Heart right ventricle (tissue), 16 donors: ENCODE measurements at places on chromosomes 16 and 17. TPM values are rescaled to one million over a fixed set of nuclear protein-coding genes. Genes with fewer than 3 reads are reported as not detected.

DNA sequence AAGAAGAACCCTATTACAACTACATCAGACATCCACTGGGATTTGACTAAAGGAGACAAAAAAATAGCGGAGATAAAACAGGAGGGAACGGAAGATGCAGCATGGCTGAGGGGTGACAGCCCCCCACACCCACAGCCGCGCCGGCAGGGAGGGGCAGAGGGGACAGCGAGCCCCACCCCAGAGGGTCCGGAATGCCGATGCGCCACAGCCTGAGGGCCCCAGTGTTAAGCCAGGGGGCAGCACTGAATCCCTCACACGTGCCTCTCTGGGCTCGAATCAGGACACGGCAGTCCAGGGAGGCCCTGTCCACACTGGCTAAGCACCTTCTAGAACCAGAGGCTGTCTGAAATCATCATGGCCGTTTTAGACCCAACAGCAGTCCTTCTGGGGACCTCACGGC lies 18.8 kb downstream of the MAP1LC3B start:
- no peak for DNase-seq

DNA sequence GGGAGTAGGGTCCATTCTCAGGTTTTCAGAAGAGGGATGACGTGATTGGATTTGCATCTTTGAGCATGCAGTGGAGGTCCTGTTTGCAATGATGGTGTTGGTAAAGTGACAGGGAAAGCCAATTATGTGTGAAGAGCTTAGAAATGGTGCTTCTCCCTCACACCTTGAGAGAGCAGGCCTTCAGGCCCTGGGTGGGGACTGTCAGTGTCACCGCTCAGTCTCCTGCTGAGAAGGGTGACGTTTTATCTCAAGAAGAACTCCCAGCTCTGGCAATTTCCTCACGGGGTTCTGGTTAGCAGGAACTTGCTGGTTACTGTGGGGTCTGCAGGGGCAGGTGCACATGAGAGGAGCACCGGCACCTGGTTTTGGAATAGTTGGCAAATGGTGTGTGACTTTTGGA lies 11.2 kb downstream of the PLCG2 start:
- DNase-seq: no peak

- DNase-seq: no peak
Measured at GRCh38 chr16:86198206-86199118, 299.5 kb downstream of the IRF8 start.

DNA sequence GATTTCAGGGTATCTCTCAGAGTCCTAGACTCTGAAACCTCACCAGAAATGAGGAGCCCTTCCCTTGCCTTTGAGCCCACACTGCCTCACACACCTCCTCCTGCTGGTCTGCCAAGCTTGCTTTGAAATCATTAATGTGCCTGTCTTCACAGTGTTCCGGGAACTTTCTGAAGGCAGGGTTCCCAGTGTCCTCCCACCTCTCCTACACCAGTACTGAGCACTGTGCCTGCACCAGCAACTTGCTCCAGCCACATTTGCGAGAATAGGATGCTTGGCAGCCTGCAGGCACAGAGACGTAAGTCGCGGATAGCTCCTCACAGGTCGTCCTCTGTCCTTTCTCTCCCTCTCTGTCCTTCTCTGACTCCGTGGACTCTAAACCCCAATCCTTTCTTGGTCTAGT lies 408.4 kb upstream of the EEF2KMT start:
- no peak for DNase-seq

DNA sequence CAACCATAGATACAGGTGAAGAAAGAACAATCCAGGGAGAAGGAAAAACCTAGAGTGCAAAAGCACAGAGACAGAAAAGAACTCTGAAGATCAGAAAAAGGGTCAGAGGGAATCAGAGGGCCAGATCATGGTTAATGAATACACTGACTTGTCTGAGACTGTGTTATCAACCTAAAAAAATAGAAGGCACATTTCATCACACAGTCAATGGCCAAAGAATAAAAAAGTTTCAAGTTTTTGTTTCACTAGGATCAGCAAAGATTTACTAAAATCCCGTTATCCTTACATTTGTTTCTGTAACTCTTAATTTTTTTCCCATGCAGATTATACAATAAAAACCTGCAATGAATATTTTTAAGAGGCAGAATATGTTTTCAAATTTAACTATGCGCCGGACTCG lies 38.5 kb downstream of the CNOT1 start:
- DNase-seq: no peak

The MEFV gene
- polyA plus RNA-seq: 0.37 TPM

DNA sequence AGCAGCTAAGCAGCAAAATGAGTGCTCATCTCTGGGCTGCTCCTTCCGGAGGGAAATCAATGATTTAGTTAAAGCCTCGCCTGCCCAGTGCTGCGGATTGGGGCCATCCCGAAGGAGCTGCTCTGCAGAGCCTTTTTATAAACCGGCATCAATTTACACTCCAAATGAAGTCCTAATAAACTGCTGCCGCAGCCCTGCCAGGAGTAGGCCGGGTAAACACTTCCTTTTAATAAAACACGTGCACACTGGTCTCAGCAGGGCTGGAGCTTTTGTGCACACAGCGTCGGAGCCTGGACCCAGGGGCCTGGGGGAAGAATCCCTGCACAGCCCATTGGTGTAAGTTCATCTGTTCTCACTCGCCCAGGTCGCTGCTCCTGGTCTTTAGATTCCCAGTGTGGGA lies 79.6 kb upstream of the HS3ST2 start:
- DNase-seq: no peak

The YPEL2 gene
- 5.0 TPM for polyA plus RNA-seq

- no peak for DNase-seq
Measured at GRCh38 chr17:8345951-8346665, 6.5 kb downstream of the ODF4 start.

The SDR42E1 gene
- 0.51 TPM for polyA plus RNA-seq
